Activated CD8-positive, alpha-beta memory T cell treated with anti-CD3 and anti-CD28 coated beads for 4 hours (primary cell): ENCODE measurements at places on chromosomes 6 and 20.
A peak's percentile ranks its signal among the peaks of the same experiment; 100 is the strongest.

- no peak for DNase-seq
Observed at GRCh38 chr6:40807484-40807883, 220.3 kb upstream of the LRFN2 start.

GRCh38 chr20:7362601-7363000, 577.7 kb downstream of the HAO1 start:
- DNase-seq, result no peak

DNA sequence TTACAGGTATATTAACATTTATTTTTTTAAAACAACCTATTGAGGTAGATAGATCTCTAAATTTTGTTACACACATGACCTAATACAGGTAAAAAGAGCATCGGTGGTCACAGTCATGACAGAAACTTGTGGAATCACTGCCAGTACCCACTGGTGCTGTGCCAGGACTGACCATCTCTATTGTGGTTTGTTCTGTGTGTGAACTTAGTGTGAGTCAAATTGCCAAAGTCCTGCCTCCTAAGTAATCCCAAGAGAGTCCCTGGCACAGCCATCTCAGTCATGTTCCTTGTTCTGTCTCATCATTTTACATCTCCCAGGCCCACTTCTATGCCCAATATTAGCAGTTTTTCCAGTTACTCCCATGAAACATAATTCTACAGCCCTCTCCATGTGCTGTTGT, 21.4 kb downstream of the GSTA2 start:
- no peak for DNase-seq

GRCh38 chr6:114272582-114272981, 70.2 kb downstream of the HS3ST5 start:
- no peak for DNase-seq

GRCh38 chr6:32933661-32934085, 7.2 kb downstream of the HLA-DMB start:
- DNase-seq, result peak; percentile 59
